ENCODE measurements at places on chromosomes 1 and 21.

DNA sequence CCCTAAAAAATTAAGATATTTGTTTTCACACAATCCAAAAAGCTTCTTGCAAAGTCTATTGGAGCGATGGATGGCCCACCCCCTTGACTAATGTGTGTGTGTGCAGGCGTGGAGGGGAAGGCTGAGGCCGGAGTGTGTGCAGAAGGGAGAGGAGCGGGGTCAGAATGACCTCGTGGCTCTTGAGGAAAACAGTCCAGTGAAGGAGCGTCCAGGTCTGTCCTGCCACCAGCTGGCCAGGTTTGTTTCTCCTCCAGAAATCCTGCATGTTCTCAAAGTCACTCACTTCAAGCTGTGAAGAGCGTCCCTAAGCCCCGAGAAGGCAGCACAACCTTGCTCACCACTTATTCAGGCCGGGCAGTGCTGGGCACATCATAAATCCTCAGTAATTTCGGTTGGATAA lies 69.5 kb upstream of the SSX2IP start:
- DNase-seq, result no peak

- DNase-seq, result no peak
These were observed at the start of gene INSRR for GRCh38 chr1:156858959-156859522. TSS of gene INSRR (minus strand) at chr1:156859117. CDS start at chr1:156858621, 496 bp downstream.

DNA sequence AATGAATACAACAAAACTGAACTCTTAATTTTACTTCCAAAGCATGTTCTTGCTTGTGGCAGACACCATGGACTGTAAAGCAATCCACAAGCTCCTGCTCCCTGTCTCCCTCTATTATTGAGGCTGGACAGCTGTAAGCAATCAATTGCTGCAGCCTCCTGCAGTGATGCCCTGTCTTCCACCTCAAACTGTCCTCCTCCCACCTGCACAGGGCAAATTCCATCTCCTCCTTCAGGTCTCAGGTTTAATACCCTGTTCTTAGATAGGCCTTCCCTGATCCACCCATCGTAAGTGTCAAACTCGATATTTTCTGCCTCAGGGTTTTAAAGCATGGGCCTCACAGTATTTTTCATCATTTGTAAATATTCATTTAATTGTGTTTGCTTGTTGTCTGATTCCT lies 81.8 kb downstream of the LYST start:
- DNase-seq, result no peak

GRCh38 chr21:17708522-17709265 lies 96.0 kb upstream of the BTG3 start:
- no peak for DNase-seq

GRCh38 chr1:238475712-238476111 lies 585.0 kb upstream of the ZP4 start:
- DNase-seq, result no peak

DNA sequence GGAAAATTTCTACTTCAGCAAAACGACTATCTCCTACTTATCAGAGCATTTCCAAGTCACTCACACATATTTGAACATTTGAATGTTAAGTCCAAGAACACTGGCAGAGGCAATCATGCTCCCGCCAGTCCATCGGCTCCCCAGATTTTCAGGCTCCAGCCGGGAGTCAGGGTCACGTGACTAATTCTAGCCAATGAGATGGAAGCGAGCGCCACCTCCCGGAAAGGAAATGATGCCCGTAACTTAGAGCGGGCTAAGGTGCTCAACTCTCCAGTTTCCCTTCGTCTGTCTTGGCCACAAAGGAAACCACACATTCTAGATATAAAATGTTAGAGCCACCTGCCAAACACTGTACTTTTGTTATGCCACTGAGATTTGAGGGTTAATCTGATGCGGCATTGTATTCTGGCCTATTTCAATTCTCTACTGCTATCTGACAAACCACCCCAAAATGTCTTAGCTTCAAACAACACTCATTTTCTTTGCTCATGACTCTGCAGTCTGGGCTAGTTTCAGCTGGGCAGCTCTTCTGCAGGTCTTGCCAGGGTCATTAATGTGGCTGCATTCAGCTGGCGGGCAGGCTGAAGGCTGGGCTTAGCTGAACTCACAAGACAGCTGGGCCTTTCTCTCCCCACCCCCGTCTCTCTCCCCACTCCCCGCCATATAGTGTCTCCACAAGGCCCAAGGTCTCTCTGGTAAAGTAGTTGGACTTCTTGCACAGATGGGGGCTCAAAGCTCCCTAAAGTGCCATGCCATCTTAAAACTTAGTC lies 16.5 kb upstream of the LHX4 start:
- DNase-seq, result no peak

- DNase-seq, result no peak
These were observed 701 bp downstream of the DEDD start for GRCh38 chr1:161131523-161132409.

DNA sequence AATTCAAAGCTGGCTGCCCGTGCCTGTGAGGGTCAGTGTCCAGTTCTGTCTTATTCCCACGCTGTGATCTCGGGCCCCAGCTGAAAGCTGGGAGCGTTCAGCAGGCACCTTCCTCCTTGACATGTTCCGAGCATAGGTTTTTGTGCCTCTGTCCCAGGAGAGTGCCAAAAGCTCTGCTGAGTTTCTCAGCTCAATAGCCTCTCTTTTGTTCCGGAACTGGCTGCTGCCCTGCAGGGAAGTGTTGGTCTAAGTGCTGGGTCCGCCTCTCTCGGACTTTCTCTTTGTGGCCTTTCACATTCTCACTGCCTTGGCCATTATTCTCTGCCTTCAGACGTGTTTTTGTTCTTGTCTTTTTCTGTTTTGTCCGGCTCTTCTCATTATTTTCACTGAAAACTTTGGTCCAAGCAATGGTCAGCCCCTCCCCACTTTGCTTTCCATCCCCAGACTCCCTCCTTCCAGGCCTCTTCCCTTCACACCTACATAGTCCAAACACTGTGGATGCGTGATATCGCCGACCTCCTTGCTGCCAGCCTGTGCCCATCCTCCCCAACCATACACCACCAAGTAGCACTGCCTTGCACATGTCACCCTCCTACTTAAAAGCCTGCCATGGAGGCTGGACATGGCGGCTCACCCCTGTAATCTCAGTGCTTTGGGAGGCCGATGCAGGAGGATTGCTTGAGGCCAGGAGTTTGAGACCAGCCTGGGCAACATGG lies 233.8 kb downstream of the RHOU start:
- no peak for DNase-seq

DNA sequence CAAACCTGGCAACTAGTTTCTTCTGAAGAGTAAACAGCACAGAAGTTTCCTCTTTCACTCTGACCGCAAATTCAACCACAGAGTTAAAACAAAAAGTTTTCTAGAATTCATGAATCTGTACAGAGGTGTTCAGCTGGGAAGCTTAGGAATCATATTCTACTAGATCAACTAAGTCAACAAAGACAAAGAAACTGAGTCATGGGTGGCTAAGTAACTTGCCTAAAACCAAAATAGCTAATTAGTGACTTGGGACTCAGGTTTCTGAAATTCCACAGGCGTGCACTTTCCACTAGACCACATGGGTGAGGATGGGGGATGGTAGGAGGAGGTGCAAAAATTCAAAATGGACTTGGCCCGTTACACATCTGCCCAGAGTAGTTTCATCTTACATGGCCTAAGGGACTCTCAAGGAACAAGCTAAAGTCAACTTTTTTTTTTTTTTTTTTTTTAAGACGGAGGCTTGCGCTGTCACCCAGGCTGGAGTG lies 25.8 kb downstream of the PTPN14 start:
- DNase-seq, result no peak

DNA sequence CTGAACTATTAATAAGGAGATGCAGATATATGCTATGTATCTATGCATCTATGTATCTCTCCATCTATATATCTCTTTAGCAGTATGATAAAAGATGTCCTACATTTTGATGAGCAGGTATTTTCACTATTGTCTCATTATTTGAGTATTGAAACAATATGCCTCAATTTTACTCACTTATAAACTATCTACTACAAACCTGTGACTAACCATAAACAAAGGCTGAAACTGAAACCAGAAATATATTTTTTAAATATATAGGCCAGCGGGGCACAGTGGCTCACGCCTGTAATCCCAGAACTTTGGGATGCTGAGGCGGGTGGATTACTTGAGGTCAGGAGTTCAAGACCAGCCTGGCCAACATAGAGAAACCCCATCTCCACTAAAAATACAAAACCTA lies 22.0 kb downstream of the EIF4G3 start:
- DNase-seq, result no peak

DNA sequence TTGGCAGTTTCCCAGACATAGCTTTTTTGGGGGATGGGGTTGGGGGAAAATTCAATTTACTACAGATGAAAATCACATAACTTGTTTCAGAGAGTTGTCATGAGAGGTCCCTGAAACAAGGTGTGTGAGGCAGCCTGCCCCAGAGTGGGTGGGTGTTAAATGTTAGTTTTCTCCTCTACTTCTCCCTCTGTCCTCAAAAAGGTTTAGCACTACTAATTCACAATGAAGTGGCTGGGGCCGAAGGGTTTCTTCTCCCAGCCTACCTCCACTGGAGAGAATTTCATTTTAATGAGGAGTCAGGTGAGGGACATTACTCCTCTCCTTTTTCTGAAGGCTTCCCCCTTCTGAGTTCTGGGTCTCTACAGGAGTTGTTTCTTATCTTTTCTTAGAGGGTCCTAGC lies 103.3 kb downstream of the C1orf94 start:
- no peak for DNase-seq

- DNase-seq, result no peak
These were observed 22.2 kb upstream of the GBP1 start for GRCh38 chr1:89087241-89087640.

- no peak for DNase-seq
These were observed 22.2 kb downstream of the SGIP1 start for GRCh38 chr1:66556161-66556611.

DNA sequence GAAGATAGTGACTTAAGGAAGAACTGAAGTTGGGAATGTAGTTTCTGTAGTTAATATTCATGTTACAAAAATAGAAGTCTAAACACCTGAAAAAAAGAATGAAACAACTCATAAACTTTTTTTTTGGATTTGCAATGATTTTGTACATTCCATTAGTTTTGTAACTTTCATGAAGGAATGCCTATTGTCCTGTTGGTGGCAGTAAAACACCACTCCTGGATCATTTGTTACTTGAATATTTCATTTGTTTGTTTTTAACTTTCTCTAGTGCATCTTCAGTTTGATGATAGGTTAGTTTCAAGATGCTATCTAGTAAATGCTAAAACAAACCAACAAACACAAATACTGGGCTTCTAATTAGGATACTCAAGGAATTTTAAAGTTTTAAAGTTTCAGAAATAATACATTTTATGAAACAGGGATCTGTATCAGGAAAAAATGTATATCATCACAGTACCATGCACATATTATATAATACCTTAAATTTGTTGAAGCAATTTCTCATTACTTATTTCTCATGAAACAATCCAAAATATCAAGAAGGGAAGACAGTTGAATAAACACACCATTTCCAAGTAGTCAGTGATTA lies 229.7 kb upstream of the CACYBP start:
- peak; percentile 6 for DNase-seq

DNA sequence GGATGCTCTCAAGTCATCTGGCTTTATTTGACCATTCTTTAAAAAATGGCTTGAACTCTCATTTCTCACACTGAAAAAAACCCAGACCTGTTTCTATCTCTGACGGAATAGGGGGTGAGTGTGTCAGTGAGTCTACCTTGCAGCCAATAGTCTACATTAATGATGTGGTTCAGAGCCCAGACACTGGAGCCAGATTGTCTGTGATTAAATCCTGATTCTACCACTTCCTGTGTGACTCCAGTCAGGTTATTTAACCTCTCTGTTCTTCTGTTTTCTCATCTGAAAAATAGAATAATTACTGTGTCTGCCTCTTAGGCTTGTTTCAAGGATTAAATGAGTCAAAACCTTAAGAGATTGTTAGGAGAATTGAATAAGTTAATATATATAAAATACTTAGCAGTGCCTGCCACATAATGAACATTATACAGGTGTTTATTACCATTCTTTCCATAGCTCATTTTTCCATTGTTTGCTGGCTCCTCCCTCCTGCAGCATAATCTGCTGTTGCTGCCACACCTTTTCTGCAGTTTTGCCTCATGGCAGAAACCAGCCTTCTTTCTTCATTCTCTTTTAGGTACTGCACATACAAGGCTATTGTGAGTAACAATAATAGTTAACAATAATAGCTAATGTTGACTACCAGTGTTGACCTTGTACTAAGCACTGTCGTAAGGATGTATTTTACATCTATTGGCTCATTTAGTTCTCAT lies 157.6 kb upstream of the IVNS1ABP start:
- no peak for DNase-seq

GRCh38 chr1:243601720-243602119 lies 248.3 kb downstream of the AKT3 start:
- no peak for DNase-seq

DNA sequence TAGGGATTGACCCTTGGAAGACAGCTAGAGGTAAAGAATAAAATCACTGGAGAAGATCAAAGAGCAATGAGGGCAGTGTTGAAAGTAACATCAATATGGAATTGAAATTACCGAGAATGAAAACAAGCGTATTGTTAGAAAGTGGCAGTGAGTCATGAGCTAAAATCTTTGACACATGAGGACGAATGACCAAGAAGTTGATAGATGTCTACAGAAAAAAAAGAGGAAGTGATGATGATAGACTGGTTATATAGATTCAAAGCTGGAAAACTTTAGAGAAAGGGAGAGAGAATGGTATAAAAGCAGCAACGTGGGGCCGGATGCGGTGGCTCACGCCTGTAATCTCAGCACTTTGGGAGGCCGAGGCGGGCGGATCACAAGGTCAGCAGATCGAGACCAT lies 12.5 kb upstream of the DNM3 start:
- DNase-seq, result no peak

- DNase-seq, result no peak
These were observed 32.9 kb downstream of the CLIC6 start for GRCh38 chr21:34701726-34702125.

GRCh38 chr1:109671067-109671466 lies 3.2 kb downstream of the GSTM2 start:
- no peak for DNase-seq

DNA sequence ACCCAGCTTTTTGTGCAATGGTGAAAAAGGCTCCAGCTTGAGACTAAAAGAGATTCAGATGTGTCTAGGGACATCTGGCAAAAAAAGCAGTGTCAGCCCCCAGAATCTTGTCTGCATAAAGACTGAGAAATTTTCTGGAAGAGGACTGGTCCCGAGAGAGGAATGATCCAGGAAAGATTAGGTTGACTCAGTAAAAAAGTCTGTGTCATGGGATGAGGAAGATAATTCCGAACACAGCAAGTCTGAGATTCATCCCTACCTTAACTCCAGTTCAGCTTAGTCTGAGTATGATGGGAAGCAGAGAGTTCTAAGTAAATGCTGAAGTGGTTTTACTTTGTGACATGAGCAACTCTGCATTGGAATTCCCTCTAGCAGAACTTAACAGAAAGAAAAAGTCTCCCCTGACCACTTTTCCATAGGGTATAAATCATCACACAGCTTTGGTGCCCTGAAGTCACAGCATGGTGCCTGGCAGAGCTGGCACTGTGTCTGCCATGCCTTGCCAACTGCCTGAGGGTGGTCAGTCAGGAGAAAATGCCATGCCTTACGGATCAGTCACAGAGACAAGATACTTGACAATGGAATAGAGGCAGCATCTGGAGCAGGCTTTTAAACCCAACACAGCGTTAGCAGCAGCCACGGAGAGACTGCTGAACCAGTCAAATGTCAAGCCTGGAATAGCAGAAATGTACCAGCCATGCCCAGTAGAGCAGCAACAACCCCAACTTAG lies 153.4 kb downstream of the ZC3H11B start:
- DNase-seq, result no peak

- no peak for DNase-seq
These were observed 2.9 kb downstream of the AJAP1 start for GRCh38 chr1:4657244-4657789.

All from skeletal muscle cell (primary cell).